ENCODE measurements at places on chromosomes 2 and 18.

GRCh38 chr2:49309461-49309860 is 155.1 kb upstream of the FSHR start:
- DNase-seq, result no peak

- no peak for DNase-seq
These were observed 15.2 kb upstream of the TSPYL6 start for GRCh38 chr2:54271189-54271588.

DNA sequence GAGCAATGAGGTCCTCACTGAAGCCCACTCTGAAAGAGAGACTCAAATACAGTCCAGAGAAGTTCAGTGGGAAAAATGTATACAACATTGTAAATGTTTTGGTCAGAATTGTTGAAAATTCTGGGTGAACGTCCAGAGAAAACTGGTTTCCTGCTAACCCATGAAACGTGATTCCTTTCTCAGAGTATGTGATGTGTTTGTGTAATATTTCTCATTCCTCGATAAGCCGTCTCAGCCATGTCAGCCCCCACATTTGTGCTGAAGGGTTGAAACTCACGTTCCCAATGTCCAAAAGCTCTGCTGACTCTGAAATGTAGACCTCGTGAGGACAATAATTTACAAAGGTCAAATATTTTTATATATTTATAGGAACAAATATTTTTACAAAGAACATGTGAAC is 51.6 kb downstream of the BMP10 start:
- DNase-seq, result no peak

DNA sequence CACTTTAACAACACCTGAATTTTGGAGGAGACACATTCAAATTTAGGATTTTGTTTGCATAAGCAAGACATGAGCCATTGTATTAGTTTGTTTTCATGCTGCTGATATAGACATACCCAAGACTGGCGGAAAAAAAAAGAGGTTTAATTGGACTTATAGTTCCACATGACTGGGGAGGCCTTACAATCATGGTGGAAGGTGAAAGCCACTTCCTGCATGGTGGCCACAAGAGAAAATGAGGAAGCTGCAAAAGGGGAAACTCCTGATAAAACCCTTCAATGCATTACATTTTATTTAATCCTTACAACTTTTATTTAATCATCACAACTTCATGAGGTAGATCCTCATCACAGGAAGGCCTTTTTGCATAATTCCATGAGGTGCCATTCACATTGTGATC is 242.0 kb upstream of the STON1 start:
- no peak for DNase-seq

DNA sequence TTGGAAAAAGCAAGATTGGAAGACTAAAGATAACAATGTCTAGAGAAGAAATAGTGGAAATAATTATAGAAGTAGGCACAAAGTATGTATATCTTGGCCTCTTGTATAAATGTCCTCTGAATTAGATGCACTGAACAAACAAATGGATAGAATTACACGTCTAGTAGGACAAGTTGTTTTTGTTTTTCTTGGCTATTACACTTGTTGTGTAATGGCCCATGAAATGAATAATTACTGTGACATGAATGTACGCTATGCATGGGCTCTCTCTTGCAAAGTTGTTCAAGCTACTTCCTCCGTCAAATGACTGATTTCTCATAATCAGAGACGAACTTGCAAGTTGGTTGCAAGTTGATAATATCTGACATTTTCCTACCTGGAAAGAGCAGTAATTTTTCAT is 126.2 kb downstream of the PDE1A start:
- no peak for DNase-seq

DNA sequence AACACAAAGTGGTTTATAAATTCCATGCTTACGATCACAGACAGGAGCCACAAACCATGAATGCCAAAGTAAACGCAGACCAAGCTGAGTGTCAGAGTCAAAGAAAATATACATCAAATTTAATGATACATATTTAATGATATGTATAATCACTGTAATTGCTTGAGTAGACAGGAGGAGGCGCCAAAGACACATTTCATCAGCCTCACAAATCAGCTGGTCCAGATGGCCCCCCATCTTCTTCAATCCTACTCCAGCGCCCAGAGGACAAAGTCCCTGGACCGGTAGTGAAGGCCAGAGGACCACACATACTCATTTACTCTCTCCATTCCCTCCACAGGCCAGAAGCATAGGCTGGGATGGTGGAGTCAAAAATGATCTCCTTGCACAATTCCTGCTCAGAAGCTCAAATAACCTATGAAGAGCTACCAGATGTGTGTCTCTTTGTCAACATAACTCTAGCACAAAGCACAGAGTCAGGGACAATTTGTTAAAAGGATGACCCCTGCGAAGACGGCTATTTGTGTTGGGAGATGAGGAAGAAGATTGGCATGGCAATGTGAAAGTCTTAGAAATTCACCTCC is 149.3 kb upstream of the PGAP1 start:
- no peak for DNase-seq

- no peak for DNase-seq
These were observed 38.1 kb downstream of the NAPG start for GRCh38 chr18:10563886-10564285.

- DNase-seq, result no peak
These were observed 39.5 kb upstream of the TANC1 start for GRCh38 chr2:158928965-158929364.

DNA sequence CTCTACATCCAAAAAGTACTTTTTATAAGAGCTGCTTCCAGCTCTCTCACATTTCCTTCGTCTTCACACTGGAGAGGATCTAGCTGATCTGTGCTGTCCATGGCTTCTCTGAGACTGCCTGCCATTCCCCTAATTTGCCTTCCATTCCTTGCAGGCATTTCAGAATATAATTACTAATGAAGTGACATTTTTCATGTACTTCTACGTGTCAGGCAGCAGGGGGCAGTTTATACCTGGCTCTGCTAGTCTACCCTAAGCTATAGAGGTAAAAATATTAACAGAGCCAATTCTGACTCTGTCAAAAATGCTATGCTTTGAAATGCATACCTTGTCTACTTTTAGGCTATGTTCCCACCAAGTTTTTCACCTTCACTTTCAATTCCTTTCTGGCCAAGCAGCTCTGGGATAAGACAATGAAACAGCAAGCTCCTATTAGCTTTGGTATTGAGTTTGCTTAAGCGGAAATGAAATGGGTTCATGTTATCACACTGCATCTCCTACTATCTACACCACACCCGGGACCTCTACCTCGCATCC is 81.9 kb downstream of the MEP1B start:
- DNase-seq, result no peak

Measured in psoas muscle (tissue), 8 donors.